ENCODE measurements at places on chromosomes 16 and 17.

GRCh38 chr16:85327731-85328675 lies 215.7 kb upstream of the CIBAR2 start:
- no peak for DNase-seq

DNA sequence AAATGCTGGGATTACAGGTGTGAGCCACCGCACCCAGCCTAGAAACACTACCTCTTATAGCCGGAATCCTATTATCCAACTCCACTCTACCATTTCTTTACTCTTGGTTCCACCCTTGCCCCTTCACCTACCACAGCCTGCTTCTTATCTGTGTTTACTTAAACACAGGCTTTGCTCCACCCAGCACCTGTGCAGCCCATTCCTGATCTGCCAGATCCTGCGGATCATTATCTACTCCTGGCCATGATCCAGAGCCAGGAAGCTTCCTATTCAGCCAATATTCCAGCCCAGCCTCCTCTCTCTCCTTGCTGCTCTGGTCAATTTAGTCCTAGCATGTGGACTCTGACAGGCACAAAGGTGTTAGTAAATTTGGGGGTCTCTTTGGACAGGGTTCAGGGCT lies 98.8 kb upstream of the MED13 start:
- no peak for DNase-seq

GRCh38 chr17:1073241-1073962 lies 76.5 kb downstream of the TIMM22 start:
- no peak for DNase-seq

GRCh38 chr17:5837055-5837491 lies 233.1 kb upstream of the WSCD1 start:
- no peak for DNase-seq

- DNase-seq, result no peak
Measured at GRCh38 chr17:44087319-44087718, 16.8 kb downstream of the G6PC3 start.

DNA sequence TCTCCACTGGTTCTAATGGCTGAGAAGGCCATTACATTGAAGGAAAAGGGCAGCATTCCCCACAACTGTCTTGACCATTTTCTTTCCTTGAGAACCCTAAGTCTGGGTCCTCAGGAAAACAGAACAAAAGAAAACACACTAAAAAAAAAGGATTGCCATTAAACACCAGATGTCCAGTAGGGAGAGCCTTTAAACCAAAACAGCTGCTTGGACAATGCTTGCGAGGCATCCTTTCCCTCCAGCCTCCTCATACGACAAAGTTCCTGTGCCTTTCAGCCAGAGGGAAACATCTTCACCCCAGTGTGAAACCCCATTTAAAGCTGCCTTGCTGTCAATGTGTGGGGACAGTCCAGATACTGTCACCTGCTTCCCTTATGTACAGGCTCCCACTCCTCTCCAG lies 74.3 kb downstream of the MMD start:
- no peak for DNase-seq

- DNase-seq, result no peak
Measured at GRCh38 chr16:50991436-50991835, 159.6 kb downstream of the SALL1 start.

All from HFF-Myc (cell line).